ENCODE measurements at places on chromosomes 2 and 18. TPM values are rescaled to one million over a fixed set of nuclear protein-coding genes. Genes with fewer than 3 reads are reported as not detected.

- DNase-seq = no peak
Observed at GRCh38 chr2:172085460-172086159, at the start of gene DLX1. TSS of gene DLX1 (plus strand) at chr2:172085507. CDS start at chr2:172085678, 171 bp downstream.

DNA sequence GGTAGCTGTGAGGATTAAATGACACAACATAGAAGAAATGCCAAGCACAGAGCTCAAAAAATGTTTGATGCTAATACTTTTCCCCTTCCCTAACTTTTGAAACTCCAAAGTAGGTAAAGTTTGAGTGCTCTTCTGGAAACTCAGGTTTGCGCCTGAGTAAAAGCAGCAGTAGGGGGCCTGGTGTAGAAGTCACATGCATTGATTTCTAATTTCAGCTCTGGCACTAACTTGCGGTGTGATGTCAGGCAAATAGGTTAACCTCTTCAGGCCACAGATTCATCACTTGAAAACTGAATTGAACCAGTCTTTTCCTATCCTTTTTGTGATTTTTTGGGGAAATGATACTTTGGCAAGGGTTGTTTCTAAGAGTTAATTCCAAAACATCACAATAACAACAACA lies 27.2 kb downstream of the LHCGR start:
- peak; percentile 24 for DNase-seq

DNA sequence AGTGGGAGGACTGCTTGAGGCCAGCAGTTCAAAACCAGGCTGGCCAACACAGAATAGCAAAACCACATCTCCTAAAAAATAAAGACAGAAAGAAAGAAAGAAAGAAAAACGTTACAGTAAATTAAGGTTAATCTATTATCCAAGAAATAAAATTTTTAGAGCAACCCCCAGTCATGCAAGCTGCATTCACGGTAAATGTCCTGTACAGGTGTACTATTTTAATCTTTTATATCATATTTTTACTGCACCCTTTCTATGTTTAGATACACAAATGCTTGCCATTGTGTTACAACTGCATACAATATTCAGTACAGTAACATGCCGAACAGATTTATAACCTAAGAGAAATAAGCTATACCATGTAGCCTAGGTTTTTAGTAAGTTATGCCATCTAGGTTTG lies 6.0 kb downstream of the PDIA6 start:
- DNase-seq = no peak

DNA sequence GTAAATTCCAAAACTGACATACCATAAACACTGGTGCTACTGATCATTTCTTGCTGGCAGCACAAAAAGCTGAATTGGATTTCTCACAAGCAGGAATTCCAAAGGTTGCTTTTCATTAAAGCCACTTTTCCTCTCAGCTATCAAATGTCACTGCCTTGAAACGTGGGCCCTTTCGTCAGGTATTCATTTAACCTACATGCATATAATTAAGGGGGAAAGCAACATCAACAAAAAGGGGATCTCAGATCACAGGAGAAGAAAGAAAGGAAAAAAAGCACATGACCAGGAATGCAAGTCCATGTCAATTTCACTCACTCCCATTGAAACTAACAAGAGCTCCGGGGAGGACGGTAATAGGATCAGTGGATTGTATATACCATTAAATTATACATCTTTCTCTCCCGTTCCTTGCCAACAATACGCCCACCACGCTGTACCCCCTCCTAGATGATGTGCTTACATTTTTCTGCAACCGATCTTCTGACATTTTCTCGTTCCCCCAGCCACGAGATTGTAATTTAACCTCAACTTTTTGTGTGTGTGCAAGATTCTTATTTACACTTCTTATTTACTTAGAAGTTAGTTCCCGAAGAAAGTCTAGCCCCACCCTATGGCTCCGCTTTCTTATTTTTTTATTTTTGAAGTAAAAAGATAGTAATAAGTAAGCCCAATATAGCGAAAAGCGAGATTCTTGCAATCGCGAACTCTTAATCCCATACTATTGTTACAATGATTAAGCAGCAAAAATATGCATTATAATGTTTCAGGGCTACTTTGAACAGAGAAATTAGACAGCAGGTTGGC lies 725 bp downstream of the FIGN start:
- peak; percentile 78 for DNase-seq

- no peak for DNase-seq
Observed at GRCh38 chr2:229849073-229849472, 72.7 kb downstream of the TRIP12 start.

DNA sequence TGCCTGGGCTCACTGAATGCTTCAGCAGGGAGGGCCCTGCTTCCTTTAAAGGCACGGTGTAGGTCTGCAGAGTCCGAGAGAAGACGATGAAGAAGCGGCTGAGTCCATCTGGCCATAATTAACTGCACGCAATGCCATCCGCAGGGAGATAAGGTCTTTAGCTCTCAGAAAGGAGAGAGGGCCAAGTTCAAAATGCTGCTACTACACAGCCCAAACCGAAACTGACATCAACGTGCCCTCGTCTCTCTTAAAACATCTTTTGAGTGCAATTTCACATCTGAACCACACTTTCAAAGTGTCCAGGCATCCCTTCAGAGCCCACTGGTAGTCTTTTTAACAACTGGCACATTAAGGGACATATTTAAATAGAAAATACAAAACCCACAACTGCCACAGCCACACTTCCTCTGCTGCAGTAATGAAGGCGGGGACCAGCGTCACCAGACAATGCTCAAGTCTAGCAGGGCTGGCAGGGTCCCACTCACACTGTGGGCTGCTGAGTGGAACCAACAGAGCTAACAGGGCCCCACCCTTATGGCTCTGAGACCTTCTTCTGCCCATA lies 35.8 kb downstream of the ST3GAL5 start:
- DNase-seq = no peak

- DNase-seq = no peak
Observed at GRCh38 chr2:44954889-44955592, 13.5 kb downstream of the SIX3 start.

KLHL14 gene
- 2.9 TPM for total RNA-seq

FOXI3 gene
- total RNA-seq = 0.10 TPM
